EH (cell line): ENCODE measurements at places on chromosomes 13 and 19.

- no peak for DNase-seq
These were observed 4.6 kb downstream of the PROZ start for GRCh38 chr13:113162783-113163685.

- no peak for DNase-seq
These were observed 656 bp downstream of the ZNF155 start for GRCh38 chr19:43984687-43985000.

GRCh38 chr13:43773602-43774001 lies 13.2 kb downstream of the ENOX1 start:
- no peak for DNase-seq

- no peak for DNase-seq
These were observed 55.6 kb upstream of the PEG3 start for GRCh38 chr19:56896095-56896494.

GRCh38 chr19:15812060-15812722 lies 3.3 kb downstream of the OR10H1 start:
- no peak for DNase-seq

DNA sequence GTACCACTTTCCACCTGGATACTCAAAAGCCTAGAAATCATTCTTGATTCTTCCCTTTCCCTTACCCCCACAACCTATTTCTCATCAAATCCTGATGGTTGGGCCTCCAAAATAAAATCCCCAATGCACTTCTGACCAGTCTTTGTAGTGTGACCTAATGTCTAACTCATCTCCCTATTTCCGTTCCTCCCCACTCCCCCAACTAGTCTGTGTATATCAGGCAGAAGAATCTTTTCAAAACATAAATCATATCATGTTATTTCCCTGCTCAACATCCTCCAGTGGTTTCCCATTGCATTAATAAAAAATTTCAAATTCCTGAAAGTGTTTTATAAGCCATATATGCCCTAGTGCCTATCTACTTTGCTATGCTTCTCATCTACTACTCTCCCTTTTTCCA lies 17.7 kb downstream of the CCDC122 start:
- peak; percentile 67 for DNase-seq

GRCh38 chr13:47374741-47375140 lies 477.9 kb upstream of the HTR2A start:
- no peak for DNase-seq

GRCh38 chr13:51282322-51282721 lies 57.2 kb upstream of the SERPINE3 start:
- DNase-seq, result no peak

- DNase-seq, result no peak
These were observed 12.7 kb upstream of the TNFSF14 start for GRCh38 chr19:6682607-6683128.

DNA sequence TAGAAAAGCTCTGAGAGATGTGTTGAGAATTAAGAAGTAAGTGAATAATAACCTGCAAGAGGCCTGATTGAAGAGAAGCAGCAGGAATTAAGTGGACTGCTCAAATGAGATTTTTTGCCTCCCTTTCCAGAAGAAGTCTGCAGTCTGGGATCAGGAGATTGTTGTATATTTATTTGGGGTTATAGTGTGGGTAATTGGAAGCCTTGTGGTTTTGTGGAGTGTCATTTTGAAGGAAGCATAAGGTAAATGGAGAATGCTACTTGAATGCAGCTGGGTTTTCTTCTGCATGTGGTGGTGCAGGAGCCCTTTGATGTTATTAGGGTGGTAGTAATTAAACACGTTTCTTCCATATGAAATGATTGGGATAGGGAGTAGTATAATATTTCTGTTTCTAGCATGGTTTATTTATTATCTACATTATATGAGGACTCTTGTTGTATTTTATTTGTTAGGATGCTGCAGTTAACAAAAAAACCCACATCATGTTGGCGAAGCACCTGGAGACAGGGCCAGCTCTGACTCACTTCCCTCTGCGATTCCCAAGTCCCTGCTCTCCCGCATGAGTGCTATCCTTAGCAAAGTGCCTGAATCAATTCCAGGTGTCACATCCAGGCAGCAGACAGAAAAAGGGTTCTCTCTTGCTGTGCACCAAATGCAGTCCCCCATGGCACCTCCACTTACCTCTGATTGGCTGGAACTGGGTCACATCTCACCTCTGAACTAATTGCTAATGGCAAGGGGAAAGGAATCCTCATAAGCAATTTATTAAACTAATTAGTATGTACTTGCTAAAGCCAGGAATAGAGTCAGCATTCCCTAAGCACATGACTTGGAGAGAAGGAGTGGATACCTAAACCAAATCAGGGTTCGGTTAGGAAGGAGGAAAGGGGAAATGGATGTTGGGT lies 54.8 kb downstream of the DGKH start:
- peak; percentile 15 for DNase-seq

DNA sequence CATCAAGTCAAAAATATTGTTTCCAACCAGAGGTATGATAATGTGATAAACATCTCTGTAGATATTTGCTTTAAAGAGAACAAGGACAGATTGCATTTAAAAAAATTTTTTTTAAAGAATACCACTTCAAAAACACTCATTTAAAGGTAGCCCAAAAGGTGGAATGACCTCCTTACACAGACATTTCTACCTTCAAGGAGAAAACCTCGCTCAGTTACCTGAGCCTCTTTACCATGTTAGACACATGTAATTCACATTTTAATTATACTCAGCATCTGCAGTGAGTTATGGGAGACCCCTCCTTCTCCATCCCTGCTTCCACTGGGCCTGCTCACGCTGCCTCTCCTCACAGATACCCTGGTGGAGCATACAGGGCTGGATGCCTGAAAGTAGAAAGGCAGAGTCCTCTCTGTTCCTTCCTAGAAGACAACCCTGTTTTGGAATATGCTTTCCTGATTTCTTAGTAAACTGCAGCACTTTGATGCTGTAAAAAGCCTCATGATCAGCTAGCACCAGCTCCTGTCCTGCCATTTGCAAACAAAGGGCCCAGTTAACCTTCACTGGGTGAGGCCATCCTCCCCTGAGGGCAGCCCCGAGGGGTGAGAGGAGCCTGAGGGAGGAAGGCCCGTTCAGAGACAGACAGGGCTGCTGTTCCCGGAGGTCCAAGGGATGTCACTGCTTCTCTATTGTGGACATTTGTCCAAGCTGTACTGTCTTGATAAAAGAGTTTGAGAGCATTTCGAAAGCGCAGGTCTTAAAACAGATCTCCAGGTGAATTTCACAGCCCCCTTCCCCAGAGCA lies 117.8 kb downstream of the IRS2 start:
- no peak for DNase-seq

- DNase-seq, result peak; percentile 57
These were observed 9.0 kb upstream of the IPO5 start for GRCh38 chr13:97944396-97945029.

DNA sequence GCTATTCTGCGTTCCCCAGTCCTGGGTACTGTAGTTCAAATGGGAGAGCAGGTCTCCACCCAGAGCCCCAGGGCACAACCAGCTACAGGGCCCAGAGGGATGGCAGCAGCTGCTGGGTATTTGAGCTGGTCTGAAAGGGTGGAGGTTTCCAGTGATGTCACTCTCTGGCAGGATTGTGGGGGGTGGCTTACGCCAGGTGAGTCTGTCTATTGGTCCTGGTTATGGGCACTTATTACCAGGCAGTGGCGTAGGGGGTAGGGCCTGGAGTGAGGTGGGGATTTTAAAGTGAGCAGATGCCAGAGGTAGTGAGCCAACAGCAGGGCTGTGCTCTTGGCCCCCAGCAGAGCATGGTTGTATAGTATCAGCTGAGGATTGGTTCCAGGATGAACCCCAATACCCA lies 6.2 kb downstream of the RPS19 start:
- DNase-seq, result no peak

DNA sequence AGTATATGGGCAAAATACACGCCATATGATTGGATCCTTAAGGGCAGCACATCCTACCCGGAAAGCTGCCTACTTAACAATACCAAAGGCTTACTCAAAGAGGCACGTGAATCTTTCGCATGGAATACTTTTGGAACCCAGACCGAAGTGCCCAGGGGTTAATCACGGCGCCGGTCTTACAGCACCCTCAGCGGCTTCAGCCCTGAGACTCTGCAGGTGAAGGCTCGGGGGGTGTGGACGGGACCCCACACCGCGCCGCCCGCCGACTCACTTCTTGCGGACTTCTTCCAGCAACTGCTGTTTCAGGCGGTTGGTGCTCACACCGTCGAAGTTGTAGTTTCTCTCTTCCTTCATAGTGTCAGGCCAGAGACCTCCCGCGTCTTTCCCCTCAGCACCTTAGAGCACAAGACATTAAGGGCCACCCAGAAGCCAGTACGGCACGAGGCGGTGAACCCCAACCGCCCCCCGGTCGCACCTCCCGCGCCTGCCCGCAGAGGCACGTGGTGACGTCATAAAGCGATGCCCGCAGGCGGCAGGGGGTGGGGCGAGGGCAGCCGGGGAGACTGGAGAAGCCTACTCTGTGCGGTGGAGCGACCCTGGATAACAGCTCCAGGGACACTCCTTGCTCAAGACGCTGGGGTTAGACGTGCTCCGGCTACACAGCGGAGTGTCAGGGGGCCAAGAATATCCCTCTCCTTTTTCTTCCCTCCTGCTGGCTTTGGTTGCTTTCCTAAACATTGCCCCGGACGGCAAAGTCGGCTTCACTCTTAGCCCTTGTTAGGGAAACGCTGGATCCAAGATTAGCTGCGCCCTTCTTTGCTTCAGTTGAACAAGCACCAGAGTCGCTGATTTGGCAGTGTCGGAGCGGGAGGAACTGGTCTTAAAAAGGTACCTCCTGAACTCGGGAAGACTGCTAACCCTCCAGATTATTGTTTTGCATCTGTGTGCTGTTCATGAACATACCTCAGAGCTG lies at the start of gene CCDC169:
Gene CCDC169, minus strand, starts transcription at position 449 of the 973 bp plus-strand sequence. Its CDS starts 95 bp downstream, at position 354.
- DNase-seq, result peak; percentile 68

- no peak for DNase-seq
These were observed 52.0 kb upstream of the NPAS1 start for GRCh38 chr19:46967578-46968032.

GRCh38 chr19:16449330-16449961 lies 22.3 kb downstream of the EPS15L1 start:
- DNase-seq, result peak; percentile 37

GRCh38 chr13:50453188-50453587 lies 390.3 kb downstream of the DLEU7 start:
- no peak for DNase-seq

DNA sequence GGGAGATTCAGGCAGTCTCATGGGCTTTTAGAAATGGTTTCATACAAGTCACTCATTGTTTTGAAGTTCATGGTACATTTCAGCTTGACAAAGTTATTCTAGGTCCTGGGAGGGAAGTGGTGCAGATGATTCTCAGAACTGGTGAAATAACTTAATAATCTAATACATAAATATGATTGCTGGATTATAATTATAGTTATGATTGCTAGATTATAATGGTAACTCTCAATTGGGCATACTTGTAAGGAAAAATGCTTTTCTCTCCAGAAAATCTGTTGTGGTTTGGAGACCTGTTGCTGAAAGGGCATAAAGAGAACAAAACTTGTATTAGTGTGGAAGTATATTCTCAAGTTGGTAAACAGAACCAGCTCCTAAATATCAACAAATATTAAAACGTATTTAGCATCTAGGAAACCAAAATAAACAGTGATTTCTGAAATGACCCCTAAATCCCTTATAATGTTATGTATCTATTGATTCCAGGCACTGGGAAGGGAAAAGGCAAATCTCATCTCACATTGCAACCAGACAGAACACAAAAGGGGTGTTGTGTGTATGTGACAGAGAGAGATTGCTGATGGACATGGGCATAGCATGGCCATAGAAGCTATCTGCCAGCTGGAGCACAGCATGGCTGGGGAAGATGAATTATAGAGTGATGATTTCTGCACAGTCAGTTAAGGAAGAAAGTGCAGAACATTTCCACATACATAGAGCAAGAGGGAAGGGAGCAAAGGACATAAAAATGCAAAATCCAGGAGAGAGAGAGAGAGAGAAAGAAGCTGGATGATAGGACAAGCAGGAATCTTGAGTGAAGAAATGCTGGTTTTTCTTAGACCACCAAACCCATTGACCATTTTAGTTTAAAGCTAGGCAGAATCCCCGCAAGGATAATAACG lies 87.1 kb upstream of the FRY start:
- DNase-seq, result no peak

DNA sequence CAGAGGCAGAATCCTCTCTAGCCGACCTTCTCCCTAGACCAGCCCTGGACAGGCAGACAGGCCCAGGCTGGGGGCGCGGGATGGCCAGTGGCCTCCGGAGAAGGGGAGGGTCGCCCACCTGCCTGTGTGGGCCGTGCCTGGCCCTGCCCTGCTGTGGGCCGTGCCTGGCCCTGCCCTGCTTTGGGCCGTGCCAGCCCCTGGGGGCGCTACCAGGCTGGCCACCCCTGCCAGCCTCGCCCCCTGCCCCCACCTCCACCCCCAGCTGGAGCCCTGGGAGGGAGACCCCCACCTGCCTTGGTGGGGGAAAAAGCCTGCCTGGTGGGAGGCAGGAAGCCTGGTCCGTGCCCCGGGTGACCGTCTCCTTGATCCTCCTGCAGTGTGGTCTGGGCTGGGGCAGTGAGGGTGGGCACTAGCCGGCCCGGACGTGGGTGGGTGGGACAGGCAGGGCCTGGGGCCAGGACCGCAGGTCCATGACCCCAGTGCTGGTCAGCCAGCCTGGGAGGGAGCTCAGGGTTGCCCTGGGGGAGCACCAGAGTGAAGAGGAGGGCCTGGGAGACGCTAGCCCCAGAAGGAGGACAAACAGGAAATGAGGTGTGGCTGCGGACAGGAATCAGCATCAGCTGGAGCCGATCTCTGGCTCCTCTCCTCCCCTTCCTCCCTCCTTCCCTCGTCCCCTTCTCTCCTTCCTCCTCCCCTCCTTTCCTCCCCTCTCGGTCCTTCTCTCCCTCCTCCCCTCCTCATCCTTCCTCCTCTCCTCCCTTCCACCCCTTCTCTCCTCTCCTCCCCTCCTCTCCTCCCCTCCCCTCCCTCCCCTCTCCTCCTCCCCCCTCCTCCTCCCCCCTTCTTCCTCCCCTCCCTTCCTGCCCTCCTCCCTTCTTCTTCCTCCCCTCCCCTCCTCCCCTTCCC lies 5.1 kb upstream of the MKNK2 start:
- DNase-seq, result peak; percentile 87

GRCh38 chr13:54884682-54885081 lies 1856.1 kb downstream of the OLFM4 start:
- no peak for DNase-seq

- peak; percentile 28 for DNase-seq
These were observed at the start of gene ADM5 for GRCh38 chr19:49689133-49690078. TSS of gene ADM5 (plus strand) at chr19:49689594. CDS start at chr19:49689838, 244 bp downstream.

DNA sequence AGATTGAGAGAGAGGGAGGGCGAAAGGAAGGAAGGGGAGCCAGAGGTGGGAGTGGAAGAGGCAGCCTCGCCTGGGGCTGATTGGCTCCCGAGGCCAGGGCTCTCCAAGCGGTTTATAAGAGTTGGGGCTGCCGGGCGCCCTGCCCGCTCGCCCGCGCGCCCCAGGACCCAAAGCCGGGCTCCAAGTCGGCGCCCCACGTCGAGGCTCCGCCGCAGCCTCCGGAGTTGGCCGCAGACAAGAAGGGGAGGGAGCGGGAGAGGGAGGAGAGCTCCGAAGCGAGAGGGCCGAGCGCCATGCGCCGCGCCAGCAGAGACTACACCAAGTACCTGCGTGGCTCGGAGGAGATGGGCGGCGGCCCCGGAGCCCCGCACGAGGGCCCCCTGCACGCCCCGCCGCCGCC lies at the start of gene TNFSF11:
Gene TNFSF11, plus strand, starts transcription at position 142 of the 400 bp plus-strand sequence. Its CDS starts 152 bp downstream, at position 294.
- DNase-seq, result no peak

- DNase-seq, result no peak
These were observed 31.5 kb upstream of the MIER2 start for GRCh38 chr19:376111-376470.
